ENCODE measurements at places on chromosomes 7 and 10.
A peak's percentile ranks its signal among the peaks of the same experiment; 100 is the strongest.

GRCh38 chr10:121132273-121132672, 281.1 kb downstream of the WDR11 start:
- DNase-seq = no peak

GRCh38 chr10:86644152-86644793, 10.1 kb upstream of the OPN4 start:
- no peak for DNase-seq

DNA sequence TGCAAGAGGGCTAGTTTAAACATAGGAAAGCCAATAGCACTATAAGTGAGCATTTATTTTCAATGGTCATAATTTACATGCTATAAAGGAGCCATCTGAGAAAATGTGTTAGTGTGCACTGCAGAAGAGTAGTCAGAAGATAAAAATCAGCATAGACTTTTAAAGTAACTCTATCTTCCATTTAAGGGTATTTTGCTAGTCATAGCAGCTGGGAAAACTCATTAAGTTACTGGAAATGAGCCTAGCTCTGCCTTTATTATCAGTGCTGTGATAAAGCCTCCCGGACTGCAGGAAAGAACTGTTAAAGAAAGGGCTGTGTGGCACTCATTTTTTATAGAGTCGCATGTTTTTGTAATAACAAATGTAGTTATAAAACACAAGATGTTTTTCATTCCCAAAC, 825.8 kb upstream of the POM121L12 start:
- DNase-seq = no peak

- DNase-seq = no peak
Observed at GRCh38 chr10:35926846-35927245, 284.8 kb upstream of the FZD8 start.

GRCh38 chr7:129351320-129351719, 82.9 kb upstream of the STRIP2 start:
- no peak for DNase-seq

- no peak for DNase-seq
Observed at GRCh38 chr10:44460416-44460815, 75.5 kb upstream of the CXCL12 start.

- no peak for DNase-seq
Observed at GRCh38 chr10:26046073-26046700, 112.2 kb downstream of the MYO3A start.

DNA sequence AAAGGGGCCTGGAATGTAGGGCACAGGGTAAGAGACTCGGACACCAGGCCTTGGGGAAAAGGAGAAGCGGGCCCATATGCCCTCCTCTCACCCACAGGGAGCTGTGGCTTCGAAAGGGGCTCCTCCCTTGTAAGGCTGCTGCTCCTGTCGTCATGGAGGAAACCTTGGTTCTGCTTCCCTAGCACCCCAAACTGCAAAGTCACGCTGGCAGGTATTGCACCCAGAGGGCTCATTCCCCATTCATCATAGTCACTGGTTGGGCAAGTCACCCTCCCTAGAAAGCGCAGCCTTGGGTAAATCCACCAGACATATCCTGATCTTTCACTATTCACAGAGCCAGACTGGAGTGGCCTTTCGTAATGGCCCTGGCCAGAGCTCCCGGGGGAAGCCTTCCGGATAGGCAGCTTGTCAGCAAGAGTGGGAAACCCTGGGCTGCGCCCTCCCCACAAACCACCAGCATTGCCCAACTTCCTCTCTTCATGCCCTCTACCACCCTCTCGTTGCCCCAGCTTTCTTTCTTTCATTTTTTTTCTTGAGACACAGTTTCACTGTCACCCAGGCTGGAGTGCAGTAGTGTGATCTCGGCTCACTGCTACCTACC, 121.0 kb downstream of the HIP1 start:
- DNase-seq = peak; percentile 43

DNA sequence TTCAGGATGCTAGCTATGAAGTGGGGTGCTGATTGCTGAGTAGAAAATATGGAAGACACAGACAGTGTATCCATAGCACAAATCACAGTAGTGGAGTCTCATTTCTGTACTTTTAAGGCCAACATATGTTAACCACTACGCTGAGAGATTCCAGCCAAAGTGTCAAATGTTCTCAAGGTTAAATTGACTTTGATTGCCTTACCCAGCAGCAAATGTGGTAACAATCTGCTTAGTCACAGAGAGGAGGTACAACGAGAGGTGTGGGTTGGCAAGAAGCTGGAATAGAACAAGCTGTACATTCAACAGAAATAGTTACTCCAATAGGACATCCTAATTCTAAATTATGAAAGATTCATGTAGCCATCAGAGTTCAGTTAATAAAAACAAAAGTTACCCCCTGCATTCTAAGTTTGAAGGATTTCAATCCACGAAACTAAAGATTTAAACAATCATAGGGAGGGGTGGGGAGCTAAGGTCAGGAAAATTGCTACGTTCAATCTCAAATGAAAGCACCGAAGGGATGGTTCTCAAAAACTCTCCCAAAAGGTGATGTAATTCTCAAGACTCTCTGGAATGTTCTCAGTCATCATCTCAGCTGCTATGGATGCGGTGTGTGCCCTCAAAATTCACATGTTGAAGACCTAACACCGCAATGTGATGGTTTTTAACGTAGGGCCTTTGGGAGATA, 137.0 kb downstream of the ETV1 start:
- no peak for DNase-seq

DNA sequence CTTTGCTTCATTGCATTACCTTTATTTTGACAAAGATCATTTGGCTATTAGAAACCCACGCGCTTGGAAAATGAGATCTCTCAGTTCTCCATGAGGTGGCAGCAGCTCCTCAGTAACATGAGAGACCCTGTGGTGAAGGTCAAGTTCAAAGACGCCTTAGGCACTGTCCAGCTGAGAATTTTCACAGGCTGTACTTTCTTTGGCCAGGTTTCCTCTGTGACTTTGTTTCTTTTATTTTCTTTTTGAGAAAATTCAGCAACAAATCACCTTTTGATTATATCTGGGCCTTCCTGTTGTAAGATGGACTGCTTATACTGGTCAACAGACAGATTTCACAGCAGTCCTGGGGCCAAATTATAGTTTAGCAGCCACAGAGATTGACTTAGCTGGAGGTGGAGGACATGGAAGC, 54.5 kb downstream of the RAB18 start:
- DNase-seq = peak; percentile 50

DNA sequence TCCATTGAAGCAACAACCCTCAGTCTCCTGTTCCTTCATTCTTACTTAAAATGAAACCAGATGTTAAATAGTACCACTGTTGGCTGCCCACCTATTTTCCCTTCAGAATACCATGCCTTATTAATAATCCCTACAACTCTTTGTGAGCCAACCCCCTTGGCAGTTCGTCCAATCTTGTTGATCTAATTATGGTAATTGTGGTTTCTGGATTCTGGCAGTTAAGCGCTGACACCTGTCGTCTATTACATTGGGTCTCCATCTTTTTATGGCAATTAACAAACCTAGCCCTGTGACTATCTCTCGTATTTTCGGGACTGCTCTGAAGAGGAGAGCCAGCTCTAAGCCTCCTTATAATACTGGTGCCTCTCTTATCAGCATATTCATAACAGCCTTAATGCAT, 432.0 kb downstream of the ATRNL1 start:
- no peak for DNase-seq

DNA sequence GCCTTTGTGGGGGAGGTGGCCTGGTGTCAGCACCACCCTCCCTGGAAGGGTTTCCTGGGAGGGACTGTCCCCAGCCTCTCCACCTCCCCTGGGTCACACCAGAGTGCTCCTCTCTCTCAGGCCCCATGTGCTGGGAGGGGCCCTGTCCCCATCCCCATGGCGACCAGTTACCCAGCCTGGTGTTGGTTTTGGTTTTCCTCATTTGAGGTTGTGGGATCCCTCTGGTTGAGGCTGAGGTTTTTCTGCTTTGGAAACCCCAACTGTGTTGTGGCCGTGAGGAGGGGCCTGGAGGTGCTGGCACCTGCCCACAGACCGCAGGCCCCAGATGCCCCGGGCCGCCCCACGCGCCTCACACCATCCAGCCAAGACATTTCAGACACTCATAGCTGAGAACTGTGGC, 106.3 kb downstream of the GRK5 start:
- DNase-seq = no peak

DNA sequence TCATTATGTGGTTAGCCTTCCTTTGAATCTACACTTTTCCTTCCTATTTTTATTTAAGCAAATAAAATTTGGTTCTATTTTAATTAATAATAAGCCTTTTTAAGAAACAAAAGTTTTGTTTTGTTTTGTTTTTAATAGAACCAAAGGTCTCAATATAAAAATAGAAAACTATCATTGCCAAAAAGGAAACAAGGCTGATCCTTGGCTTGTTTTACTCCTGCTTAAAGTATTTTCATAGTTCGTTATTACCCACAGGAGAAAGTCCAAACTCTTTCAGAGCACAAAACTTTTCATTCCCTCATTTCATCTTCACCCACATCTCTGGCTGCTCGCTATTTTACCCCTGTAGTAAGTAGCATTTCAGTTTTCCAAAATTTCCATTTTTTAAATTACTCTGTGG, 374.8 kb downstream of the SEMA3D start:
- DNase-seq = no peak

GRCh38 chr7:17144322-17144721, 154.1 kb upstream of the AHR start:
- no peak for DNase-seq

DNA sequence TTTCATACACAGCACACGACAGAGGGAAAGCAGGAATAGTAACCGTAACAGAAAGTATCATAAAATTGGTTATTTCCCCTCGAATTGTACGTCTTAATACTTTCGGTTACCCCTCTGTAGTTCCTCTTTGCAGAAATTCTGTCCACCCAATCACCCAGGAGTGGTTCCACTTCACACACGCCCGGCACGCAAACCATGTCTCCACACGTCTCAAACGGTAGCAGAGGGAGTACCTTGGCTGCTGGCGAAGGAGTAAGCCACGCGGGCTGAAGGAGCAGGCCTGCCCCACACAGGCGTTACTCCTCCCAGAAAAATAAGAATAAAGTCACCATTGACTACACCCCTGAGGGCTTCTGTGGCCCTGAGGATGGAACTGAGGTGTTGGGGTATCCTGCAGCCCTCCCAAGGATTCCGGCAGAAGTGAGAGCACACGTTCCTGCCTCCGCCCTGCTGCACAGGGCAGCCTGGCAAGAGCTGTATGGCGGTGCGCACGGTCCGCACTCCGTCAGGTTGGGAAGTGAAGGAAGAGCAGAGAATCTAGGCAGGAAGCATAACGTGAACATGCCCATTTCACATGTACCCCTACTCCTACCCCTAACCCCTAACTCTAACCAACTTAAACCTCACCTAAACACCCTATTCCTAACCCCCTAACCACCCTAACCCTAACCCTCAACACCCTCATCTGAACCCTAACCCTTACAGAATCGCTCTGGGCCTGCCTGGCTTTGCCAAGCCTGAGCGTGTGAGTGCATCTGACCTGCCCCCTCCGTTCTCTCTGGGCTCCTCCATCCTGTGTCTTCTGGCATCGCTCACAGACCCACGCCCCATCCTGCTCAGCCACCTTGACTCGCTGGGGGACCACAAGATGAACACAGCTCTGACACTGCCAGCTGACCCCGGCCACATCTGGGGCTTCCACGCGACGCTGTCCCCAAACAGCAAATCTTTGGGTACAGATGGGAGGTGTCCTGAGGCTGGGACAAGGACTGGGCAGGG, 18.2 kb downstream of the GPR146 start:
- DNase-seq = no peak

DNA sequence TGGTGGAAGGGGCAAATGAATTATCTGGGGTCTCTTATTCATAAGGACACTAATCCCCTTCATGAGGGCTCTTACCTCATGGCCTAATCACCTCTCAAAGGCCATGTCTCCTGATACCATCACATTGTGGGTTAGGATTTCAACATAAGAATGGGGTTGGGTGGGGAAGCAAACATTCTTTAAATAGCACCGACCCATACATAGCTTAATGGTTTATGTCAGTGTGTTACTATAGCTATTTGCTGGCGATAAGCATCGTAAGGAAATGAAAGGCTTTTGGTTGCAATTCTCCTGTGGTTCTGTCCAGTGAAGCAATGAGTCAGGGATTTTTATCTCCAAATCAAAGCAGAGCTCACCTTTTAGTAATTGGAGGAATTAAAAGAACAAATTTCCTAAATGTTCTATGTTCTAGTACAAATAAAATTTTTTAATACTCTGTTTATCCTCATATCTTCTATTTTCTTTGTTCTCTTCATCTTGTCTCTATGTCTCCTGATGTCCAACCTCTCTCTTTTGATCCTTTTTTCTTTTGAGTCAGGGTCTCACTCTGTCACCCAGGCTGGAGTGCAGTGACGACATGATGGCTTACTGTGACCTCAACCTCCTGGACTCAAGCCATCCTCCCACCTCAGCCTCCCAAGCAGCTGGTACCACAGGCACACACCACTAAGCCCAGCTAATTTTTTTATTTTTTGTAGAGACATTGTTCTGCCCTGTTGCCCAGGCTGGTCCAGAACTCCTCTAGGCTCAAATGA, 57.0 kb upstream of the GLCCI1 start:
- DNase-seq = no peak

DNA sequence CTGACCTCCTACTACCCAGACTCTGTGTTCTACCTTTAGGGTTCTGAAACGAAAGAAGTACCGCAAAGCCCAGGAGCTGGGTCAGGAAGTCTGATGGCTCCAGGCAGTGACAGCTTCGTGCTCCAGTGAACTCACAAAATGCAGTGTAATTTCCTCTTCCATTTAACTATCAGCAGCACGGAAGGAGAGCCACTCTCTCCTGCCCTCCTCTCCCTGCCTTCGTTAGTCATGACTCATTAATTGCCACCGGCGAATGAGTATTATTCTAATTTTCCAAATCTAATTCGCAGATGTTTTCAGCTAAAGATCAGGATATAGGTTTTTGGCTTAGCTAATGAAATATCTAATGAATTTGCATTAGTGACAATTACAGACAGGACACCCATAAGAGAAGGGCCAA, 1262.0 kb downstream of the TYW1 start:
- no peak for DNase-seq

DNA sequence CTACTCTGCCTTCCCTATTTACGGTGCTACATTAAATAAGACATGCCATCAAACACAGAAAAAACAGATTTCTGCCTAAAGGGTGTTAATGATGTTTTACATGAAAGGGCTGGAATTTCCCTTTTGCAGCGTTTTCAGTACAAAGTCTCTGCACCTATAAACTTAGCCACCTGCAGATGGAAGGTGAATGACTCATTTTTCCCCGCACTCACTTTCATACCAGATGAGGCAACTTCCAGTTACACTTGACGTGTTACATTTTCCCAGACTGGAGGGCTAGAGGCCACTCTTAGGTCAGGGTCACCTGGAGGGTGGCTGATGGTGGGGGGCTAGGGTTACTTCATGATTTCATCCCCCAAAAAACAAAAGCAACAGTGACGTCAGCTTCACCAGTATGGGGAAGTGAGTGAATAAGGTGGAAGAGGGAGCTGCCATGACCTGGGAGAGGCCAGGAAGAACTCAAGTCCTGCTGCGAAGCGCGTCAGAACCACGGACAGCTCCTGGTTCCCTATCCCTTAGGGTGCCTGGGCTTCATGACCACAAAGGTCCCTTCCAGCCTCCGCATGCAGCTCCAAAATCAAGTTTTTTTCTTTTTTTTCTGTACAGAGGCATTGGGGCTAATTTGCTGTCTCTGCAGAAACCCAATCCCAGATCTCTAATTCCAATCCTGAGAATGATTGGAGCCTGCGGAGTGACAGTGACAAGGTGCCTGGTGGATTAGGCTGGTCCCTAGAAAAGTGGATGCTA, 94.0 kb downstream of the ADARB2 start:
- DNase-seq = no peak

GRCh38 chr7:115613836-115614235, 416.7 kb downstream of the TFEC start:
- no peak for DNase-seq

All from stromal cell of bone marrow (primary cell).